Urothelium cell line (cell line): ENCODE measurements at places on chromosomes 1 and 21.

- no peak for DNase-seq
Observed at GRCh38 chr1:42736571-42737200, 3.4 kb downstream of the CLDN19 start.

GRCh38 chr1:109467301-109467777, 993 bp downstream of the SYPL2 start:
- no peak for DNase-seq

DNA sequence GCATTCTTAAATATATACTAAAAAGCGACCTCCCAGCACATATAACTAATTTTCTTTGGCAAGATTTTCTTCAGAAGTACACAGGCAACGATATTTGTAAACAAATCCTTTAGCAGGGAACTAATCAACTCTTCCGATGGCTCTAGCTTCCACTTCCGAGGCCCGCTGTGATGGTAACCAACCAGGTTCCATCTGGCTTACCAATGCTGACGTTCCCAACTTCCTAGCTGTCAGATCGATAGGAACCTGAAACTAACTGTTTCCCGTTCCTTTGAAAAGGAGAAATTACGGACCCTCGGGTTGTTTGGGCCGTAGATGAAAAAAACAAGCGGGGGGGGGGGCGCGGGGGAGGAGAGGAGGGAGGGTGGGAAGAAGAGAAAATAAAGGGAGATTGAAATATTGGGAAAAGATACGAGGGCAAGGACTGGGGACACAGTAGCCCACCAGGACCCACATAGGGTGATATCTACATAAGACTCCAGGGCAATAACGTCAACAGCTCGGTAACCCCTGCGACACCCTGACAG, 513 bp downstream of the GTF2B start:
- DNase-seq = no peak

GRCh38 chr21:44013380-44014088, 1.4 kb downstream of the TRAPPC10 start:
- DNase-seq = no peak

DNA sequence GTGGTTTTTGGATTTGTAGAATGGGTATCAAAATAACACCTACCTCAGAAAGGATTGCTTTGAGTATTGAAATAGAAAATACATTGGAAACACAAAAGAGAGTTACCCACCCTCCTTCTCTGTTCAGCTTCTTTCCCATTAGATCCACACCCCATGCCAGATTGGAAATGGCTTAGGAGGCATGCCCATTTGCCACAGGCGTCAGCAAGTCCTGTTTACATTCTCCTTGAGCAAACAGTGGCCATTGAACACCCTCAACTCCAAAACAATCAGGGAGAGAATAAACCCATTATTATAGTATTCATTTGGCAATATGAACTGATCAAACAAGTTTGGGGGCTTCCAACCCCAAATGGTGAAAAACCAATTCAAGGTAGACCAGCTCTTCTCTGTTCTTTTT, 2.4 kb downstream of the ELAPOR1 start:
- no peak for DNase-seq

DNA sequence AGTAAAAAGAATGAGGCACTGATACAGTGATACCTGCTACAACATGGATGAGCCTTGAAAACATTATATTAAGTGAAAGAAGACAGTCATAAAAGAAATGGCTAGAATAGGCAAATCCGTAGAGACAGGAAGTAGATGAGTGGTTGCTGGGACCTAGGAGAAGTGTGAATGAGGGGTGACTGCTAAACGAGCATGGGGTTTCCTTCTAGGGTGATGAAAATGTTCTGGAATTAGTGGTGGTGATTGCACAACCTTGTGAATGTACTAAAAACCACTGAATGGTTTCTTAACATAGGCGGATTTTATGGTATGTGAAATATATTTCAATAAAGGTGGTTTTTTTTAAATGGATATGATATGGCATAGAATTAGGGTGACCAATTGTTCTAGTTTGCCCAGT, 12.6 kb upstream of the SERINC2 start:
- DNase-seq = no peak

DNA sequence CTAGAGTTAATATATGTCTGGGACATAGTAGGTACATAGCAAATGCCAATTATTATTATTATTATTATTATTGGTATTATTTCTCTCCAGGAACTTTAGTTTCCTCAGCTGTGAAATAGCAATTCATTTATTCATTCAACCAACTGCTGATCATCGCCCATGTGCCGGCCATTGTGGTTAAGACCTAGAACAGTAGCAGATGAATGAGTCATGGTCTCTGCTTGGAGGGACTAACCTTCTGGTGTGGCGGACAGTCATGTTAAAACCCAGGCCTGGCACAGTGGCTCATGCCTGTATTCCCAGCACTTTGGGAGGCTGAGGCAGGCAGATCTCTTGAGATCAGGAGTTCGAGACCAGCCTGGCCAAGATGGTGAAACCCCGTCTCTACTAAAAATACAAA, 23.8 kb upstream of the LDLRAP1 start:
- peak; percentile 53 for DNase-seq

DNA sequence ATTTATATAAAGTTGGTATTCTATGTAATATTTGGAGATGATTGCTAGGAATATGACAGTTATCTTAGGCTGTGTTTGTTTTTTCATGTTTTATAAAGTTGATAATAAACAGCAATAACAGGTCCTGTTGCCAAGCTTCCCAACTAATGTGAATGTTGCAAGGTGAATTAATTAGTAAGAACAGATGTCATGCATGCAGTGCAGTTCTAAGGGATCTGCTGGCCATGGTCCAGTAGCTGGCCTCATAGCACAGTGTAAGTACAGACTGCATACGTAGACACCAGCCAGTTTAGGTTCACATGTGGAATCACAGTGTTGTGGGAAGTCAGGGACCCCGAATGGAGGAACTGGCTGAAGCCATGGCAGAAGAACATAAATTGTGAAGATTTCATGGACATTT, 478.2 kb downstream of the NEGR1 start:
- DNase-seq = no peak

GRCh38 chr1:116488071-116488470, 82.8 kb downstream of the CD58 start:
- DNase-seq = no peak

GRCh38 chr1:14094611-14095400, 394.8 kb downstream of the PRDM2 start:
- peak; percentile 36 for DNase-seq

DNA sequence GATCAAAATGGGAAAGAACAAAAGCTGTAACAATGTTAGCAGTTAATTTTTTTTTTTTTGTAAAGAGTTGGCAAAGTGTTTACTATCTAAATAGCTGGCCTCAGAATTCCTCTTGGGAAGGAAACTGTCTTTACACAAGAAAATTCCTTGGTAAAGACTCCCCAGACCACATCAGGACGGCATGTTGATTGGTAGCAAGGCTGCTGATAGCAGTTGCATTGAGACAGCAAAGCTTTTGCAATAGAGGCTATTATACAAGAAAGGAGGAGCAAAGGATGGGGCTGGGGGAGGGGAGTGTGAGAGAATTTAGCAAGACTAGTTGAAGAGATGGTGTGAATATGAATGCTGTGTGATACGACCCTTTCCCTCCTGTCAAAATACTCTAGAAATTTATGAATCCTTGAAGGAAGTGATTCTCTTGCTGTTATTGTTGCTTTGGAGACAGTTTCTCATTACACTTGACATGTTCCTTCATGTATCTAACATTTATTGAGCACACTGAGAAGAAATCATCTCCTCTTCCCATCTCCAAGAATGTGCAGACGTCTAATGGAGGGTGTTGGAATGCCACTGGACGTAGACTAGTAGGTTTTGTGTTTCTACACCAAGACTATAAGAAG, 355.6 kb downstream of the SIPA1L2 start:
- DNase-seq = no peak
